ENCODE measurements at places on chromosomes 4 and X.

GRCh38 chr4:37279894-37280592, 35.5 kb downstream of the NWD2 start:
- DNase-seq, result no peak

- DNase-seq, result no peak
Observed at GRCh38 chr4:20017070-20017776, 234.5 kb upstream of the SLIT2 start.

- no peak for DNase-seq
Observed at GRCh38 chr4:161702287-161702686, 461.5 kb downstream of the FSTL5 start.

- no peak for DNase-seq
Observed at GRCh38 chr4:174628191-174628590, 105.9 kb upstream of the HPGD start.

DNA sequence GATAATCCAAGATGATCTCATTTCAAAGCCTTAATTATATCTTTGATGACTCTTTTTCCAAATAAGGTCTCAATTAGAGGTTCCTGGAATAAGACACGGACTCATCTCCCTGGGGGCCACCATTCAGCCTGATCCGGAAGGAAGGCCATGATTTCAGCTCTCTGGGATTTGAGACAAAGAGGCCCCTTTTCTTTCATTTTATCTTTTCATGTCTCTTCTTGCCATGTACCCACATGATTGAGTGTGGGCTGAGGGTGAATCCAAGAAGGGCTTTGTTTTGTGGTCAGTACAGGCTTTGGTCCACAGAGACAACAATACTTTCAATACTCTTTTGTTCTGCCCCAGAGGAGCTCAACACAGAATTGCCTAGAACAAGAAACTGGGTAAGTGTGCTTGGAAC, 261.2 kb downstream of the TRIML1 start:
- DNase-seq, result no peak

DNA sequence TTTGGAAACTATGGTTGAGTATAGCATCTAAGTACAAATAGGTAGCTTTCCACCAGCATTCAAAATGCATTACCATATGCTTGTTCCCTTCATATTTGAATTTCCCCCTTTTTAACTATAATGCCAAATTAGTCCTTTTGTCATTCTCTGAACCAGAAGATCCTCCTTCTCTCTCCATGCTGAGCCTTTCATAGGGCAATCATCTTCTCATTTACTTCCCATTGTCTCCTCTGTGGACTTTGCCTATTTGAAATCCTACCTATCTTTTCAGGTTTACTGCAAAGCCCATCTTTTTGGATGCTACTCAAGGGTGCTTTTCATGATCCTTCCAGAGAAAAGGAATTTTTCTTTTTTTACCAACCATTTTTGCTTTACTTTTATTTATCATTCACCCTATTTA, 54.7 kb downstream of the DKK2 start:
- no peak for DNase-seq

DNA sequence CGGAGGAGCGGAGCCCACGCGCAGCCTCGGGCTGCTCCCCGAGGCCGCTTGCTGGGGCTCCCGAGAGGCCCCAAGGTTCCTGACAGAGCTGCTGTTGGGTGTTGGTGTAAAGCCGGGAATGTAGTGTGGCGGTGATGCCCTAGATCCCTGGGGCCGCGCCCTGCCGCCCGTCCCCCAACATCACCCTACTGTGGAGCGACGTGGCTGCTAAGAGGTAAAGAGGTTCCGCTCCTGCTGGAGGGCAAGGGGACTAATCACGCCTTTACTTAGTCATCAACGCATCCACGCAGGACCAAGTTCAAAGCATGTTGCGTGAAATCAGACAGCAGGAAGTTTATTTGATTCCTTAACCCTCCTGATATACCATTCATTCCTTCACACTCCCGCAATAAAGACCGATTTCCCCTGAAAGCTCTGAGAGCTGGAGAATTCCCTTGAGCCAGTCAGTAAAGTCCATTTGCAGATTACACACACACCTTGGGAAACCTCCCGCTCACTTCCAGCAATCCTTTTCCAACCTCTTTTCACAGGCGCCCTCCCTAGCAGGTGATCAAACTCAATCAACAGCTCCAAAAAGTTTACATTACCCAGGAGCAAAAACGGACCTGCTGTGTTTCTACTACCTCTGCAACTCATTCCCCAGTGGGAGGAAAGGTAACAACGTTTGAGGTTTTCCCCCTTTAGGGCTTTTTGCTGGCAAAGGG, 579 bp upstream of the GABRA2 start:
- no peak for DNase-seq

GRCh38 chrX:103536071-103536470, 16.8 kb upstream of the RAB40A start:
- no peak for DNase-seq

DNA sequence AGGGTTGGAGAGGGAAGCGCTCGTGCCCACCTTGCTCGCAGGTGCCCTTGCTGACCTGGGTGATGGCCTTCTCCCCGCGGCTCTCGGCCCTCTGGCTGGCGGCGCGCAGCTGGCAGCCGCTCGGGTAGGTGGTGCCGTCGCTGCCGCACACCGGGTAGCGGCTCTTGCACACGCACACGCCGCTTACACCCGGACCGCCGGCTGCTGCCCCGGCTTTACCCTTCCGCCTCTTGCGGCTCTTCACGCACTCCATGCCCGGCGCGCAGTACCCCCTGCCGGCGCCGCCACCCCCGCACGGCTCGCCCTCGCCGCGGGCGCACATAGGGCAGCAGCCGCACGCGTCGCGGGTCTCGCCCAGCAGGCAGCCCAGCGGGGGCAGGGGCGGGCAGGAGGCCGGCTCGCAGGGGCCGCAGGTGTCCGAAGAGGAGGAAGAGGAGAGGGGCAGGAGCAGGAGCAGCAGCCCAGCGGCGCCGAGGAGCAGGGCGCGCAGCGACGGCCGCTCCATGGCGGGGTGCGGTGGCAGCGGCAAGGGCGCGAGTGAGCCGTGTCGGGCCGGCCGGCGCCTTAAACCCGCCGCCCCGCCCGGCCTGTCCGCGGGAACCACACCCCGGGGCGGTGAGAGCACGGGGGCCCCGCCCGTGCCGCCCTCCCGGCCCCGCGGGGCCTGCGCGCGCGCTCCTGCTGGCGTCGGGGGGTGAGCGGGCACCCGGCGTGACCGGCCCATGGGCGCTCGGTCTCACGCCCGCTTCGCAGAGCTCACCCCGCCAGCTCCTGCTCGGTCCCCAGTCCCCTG, at the start of gene IGFBP7:
TSS of gene IGFBP7 (minus strand) at position 539 of the 793 bp plus-strand sequence. CDS start at position 505, 34 bp downstream.
- no peak for DNase-seq

DNA sequence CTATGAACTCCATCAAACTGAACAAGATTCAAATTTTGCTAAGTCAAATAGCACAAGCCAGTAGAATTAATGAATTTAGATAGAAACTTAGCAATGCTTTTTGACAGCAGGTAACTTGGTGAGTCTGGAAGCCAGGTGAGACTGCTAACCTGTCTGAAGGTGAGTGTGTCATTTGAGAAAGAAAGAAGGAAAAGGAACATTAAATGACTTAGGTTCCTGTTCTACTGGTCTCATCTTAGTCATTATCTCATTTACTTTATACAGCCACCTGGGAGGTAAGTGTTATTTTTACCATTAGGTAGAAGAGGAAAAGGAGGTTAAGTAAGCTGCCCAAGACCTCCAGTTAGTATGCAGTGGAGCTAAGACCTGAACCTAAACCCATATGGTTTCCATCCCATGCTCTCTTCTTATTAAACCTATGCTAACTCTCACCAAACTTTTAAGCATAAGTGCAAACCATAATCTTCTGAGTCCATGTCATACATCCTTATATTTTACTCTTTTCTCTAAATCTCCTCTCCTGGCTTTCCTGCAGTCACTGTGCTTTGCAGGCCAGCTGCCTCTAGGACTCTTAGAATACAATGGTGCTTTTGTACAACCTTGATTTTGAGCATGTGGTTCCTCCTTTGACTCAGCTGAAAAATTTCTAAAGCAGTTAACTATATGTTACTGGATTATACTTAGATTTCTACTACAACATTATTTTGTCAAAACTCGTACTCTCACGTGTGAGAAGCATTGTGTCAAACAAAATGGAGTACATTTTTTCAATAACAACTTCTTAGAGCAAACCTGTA, 68.5 kb downstream of the ATP10D start:
- no peak for DNase-seq

Measured in omental fat pad (tissue), 4 donors.